NCI-H1092 treated with DMSO at 0.1 percent for 48 hours (cell line): ENCODE measurements at places on chromosomes 3 and 15.

- DNase-seq = peak; percentile 35
Measured at GRCh38 chr3:33218446-33219174, at the start of gene SUSD5. Gene SUSD5 (minus strand): TSS chr3:33218810. CDS start chr3:33218797, 13 bp downstream.

- DNase-seq = no peak
Measured at GRCh38 chr15:69307939-69308338, 9.2 kb downstream of the PAQR5 start.

GRCh38 chr3:174101244-174101643 is 703.7 kb downstream of the NLGN1 start:
- DNase-seq = peak; percentile 12

GRCh38 chr15:71115567-71116351 is 488 bp downstream of the THSD4 start:
- no peak for DNase-seq

- DNase-seq = no peak
Measured at GRCh38 chr3:45596290-45596791, 1.8 kb downstream of the LIMD1 start.

GRCh38 chr15:88835119-88835518 is 31.9 kb downstream of the ACAN start:
- no peak for DNase-seq

DNA sequence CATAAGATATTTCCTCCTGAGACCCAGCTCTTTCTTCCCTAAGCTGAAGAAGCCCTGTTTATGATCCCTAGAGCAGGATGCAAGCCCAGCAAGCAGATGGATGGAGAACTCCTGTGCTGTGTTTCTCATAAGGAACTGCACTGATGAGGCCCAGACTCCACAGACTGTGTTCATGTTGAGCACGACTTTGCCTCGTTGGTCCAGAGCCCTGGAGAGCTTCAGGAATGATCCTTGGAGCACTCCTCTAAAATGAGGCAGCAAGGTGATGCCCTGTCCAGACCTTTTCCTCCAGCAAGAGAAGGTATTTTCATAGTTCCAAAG is 83.8 kb downstream of the MYLK start:
- DNase-seq = no peak
